ENCODE measurements at places on chromosomes 5 and 9.

GRCh38 chr5:4777435-4777834 lies 362.7 kb upstream of the ADAMTS16 start:
- DNase-seq: no peak

DNA sequence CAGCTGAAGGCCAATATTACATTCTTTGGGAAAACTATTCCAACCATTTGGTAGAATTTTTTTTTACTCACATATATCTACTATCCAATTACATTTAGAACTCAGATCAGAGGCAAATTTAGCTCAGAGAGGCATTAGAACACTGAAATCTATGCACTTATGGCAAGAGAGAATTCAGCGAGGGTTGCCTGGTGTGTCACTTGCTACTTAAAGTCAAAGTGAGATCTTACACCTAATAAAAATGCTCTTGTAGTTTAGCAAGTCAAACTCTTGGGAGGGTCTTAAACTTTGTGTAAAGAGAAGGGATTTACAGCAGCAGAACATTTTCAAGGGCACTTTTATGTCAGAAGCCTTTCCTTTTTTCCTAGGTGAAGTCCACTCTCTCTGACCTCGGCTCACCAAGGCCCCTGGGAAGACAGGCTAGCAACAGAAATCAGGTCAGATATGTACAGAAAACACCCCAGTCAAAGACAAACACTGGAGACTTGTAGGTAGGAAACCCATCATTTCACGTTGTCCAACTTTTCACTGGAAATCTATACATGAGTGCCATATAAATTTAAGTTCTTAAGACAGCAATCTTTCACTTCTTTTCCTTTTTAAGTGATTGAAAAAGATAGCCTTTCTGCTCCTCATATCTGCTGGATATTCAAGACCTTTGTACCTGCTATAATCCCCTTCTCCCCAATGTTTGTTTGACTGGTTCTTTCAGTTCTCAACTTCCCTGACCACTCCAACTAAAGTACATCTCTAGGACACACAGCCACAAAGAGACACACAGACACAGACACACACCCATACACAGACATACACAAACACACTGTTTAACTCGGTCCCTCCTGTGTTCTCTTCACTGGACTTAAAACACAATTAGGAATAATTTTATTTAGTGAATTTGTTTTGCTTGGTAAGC lies 635.8 kb downstream of the PDE4D start:
- no peak for DNase-seq

GRCh38 chr5:147344861-147345260 lies 110.0 kb downstream of the STK32A start:
- DNase-seq: no peak

DNA sequence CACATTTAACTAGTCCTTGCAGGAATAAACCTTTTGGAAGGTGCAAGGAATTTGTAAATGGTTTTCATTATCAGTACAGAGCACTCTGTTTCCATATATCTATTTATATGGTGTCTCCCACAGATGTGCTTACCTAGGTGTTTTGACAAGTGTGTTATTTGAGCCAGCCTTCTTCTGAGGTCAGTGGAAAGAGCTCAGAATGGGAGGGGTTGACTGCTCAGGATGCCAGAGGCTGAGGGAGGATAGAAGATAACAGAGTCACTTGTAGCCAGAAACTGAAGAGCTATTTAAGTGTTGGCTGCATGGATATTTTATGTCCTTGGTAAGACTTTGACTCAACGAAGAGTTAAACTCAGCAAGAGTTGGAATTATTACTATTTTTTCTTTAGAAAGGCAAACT lies 5.0 kb downstream of the CMYA5 start:
- DNase-seq: no peak

Measured in NCI-H2107 (cell line).